Spleen (tissue), 13 donors: ENCODE measurements at places on chromosomes 3 and 15. TPM values are rescaled to one million over a fixed set of nuclear protein-coding genes. Genes with fewer than 3 reads are reported as not detected.

Gene CFAP91
- total RNA-seq = 98.5 TPM

Gene FOXB1
- not detected for total RNA-seq

DNA sequence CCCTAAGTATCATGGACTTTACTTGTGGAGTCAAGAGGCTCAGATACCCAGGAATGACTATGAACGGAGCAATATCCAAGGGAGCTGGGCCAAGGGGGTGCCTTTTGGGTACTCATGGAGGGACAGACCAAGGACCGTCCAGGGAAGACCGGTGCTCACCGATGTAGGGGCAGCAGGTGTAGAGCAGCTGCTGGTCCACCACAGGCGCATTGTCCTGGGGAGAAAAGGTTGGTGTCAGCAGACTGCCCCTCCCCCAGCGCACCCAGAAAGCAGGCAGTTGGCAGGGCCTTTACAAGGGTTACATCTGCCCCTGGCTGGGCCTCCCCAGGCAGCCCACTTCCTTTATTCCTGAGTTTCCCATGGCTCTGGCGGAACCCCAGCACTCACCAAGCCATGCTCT is 7.5 kb downstream of the CDAN1 start:
- DNase-seq = no peak

Gene CGNL1
- total RNA-seq = 0.73 TPM

DNA sequence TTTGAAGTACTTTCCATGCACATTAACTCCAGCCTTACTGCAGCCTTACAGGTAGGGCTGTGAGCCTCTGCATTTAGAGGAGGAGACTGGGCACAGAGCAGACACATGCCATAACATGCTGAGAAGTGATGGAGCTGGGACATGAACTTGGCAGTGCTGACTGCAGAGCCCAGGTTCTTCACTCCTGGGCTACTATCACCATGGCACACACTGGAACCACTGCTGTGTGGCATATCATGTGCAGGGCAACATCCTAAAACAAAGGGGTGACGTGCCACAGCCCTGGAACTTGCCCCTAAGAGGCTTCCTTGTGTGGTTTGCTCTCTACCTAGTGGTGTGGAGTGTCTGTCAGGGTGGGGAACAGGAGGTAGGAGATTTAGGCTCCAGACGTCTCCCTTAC is 25.4 kb downstream of the EHD4 start:
- DNase-seq = no peak

Gene KCNAB1
- 7.8 TPM for total RNA-seq

Gene RASGRF1
- 2.4 TPM for total RNA-seq

GRCh38 chr15:31970007-31970406 is 60.3 kb upstream of the CHRNA7 start:
- no peak for DNase-seq

- DNase-seq = no peak
These were observed 22.3 kb downstream of the HACL1 start for GRCh38 chr3:15579051-15579450.

- no peak for DNase-seq
These were observed 36.3 kb upstream of the PPM1L start for GRCh38 chr3:160719710-160720109.

DNA sequence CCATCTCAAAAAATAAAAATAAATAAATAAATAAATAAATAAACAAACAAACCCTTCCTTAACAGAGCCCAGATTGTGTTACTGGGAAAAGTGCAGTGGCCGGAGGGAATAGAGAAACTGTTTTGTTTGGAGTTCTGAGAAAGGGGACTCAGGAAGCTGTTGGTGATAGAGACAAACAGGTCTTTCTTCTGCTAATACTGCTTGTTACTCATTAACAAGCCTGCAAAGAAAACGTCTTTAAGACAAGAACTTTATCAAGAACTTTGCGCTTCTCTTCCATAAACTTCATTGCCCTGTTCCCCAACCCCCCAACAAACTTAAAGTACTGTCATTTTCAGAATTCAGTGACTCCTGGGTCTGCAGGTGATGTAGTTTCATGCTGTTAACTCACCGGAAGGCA is 68.8 kb upstream of the GSK3B start:
- DNase-seq = no peak

- DNase-seq = no peak
These were observed 23.8 kb downstream of the LRRFIP2 start for GRCh38 chr3:37150621-37151020.
